Osteocyte (in vitro differentiated cells): ENCODE measurements at places on chromosomes 6 and 20. TPM values are rescaled to one million over a fixed set of nuclear protein-coding genes. Genes with fewer than 3 reads are reported as not detected.
A peak's percentile ranks its signal among the peaks of the same experiment; 100 is the strongest.

- DNase-seq: no peak
Measured at GRCh38 chr20:22924046-22924737, 110.9 kb upstream of the SSTR4 start.

GRCh38 chr6:33391922-33392594 lies 435 bp downstream of the KIFC1 start:
- DNase-seq: no peak

DNA sequence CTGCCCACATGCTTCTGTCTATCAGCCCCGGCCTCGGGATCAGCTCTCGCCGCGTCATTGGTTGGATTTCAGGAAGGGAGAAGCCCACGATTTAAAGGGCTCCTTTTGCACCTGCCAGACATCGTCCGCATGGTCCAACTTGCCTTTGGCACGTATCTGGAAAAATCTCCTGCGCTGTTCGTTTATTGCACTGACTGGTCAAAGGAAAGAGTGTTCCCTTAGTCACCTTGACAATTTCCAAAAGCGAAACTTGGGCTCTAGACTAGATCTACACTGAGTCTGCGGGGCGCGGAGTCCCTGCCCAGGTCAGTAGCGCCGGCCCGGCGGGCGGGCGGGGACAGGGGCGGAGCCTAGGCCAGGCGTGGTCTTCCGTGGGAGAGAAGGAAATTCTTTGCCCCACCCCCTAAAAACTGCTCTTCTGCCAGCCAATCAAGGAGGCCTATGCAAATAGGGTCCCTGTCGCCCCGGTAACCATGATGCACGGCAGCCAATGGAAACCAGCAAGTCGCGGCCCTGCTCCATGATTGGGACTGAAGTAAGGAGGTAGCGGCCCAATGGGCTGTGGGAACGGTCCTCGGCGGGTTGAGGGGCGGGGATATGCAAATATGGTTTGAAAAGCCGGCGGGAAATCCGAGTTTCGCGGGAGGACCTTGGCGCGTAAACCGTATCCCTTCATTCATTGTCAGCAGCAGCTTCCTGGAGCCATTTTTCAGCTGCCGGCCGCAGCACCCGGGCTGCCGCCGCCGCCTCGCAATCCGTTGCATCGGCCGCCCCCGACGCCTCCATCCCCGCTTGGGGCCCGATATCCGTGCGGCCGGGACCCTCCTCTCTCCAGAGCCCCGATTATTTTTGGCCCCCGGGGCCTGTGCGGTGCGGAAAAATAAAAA lies at the start of gene E2F3:
E2F3 (plus strand) TSS at position 675 of the 887 bp plus-strand sequence. CDS start 354 bp downstream, outside the sequence.
- peak; percentile 100 for DNase-seq

DNA sequence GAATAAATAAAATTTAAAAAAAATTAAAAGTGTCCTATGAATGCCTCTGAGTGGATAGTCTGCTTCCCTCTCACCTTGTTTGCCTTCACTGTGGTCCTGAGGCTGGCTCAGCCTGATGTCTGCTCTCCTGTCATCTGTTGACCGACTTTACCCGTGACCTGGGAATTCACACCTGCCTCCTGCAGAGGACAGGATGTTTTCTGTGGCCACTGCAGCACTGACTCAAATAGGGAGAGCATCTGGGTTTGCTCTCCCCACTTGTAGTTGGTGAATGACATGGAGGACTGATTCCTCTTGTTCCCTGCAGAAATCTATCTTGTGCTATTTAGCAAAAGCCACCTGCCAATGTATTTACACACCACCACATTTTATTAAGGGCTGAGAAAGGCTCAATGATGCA lies 52.4 kb upstream of the ERVFRD-1 start:
- no peak for DNase-seq

DNA sequence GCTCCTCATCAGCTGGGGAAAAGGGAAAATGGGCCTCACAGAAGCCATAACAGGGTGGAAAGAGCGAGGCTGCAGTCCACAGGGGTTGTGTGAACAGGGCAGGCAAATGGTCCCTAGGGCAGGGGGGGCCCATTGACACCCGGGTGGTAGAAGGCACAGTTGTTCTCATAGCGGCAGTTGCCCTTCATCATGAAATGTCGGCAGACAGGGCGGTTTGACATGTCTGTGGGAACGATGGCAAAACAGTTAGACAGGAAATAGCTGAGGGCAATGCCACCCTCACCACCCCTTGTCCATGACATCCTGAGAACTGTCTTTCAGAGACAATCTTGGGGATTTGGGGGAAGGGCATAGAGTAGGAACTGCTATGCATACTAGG lies 15.6 kb downstream of the PPP1R10 start:
- no peak for DNase-seq

GRCh38 chr6:125714441-125715090 lies 34.9 kb upstream of the HEY2 start:
- DNase-seq: no peak

DUSP15 gene
- 2.1 and 3.2 TPM in 2 replicates for total RNA-seq

GJA10 gene
- total RNA-seq: not detected in 2 replicates
